ENCODE measurements at places on chromosomes 3 and 15.

DNA sequence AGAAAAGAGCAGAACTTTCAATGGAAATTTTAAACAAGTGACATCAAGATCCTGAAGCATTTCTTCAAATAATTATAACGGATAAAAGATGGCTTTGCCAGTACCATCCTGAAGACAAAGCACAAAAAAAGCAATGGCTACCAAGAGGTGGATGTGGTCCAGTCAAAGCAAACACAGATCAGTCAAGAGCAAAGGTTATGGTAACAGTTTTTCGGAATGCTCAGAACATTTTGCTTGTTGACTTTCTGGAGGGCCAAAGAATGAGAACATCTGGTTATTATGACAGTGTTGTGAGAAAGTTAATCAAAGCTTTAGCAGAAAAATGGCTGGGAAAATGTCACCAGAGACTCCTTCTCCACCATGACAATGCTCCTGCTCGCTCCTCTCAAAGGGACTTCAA is 31.5 kb downstream of the FEM1B start:
- H3K4me3 ChIP-seq: no peak overlapping the region
- H3K27ac ChIP-seq: no peak overlapping the region
- DNase-seq: no peak

DNA sequence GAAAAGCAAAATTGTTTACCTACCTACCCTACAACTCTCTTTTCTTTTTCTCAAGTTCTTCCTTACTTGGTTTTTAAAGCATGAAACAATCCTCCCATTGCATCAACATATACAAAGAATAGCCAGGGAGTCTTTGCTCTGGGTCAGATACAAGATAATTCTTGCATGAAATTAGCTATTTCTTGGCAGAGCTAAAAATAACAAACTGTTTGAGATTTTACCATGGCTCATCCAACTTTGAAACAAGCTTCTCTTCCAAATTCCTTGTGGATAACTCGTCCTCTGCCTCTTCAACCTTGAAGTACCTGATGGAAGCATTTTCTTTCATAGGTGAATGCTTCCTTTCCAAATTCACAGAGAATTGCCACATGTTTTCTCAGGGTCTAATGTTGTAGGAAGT is 9.2 kb upstream of the CBLB start:
- H3K4me3 ChIP-seq: no peak overlapping the region
- no peaks in the 10 kb centered on the region for H3K36me3 ChIP-seq
- no peak overlapping the region for H3K27ac ChIP-seq
- DNase-seq: no peak

- no peak for DNase-seq
- H3K4me1 ChIP-seq: no peaks in the 10 kb centered on the region
- no peaks in the 10 kb centered on the region for H3K36me3 ChIP-seq
- no peak overlapping the region for H3K27ac ChIP-seq
- H3K27me3 ChIP-seq: no peaks in the 10 kb centered on the region
Measured at GRCh38 chr3:184481984-184482671, 79.5 kb upstream of the EPHB3 start.

DNA sequence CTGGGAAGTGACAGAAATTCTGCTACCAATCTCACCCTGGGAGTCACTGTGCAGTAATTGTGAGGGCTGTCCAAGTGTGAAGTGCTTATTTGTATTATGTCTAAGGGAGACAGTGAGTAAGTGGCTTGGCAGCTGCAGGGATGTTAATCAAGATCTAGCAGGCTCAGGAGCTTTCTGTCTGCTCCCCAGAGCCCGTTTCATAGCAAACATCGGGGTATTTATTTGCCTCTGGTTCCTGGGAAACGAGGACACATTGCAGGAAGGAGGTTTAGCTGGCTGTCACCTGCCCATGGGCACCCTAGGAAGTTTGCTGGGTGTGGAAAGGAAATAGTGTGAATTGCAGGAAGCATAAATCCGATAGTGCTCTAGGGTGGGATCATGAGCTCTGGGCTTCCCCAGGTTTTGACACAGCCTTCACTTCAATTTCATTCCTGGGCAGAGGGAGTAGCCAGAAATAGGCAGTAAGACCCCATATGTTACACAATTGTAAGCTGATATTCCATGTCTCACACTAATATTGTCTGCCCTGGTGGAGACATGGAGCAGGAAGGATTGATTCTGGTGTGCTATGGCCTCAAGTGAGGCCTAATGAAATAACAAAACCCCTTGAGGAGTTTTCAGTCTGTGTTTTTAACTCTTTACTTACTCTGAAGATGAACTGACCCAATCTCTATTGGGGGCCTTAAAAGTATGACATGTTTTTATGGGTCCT is 74.1 kb upstream of the MITF start:
- no peaks in the 10 kb centered on the region for H3K36me3 ChIP-seq
- H3K27me3 ChIP-seq: no peaks in the 10 kb centered on the region
- no peak overlapping the region for H3K27ac ChIP-seq
- no peak overlapping the region for H3K4me3 ChIP-seq
- no peak for DNase-seq
- H3K4me1 ChIP-seq: no peaks in the 10 kb centered on the region

- H3K27ac ChIP-seq: no peak overlapping the region
- H3K36me3 ChIP-seq: no peaks in the 10 kb centered on the region
- DNase-seq: no peak
- H3K27me3 ChIP-seq: no peaks in the 10 kb centered on the region
Measured at GRCh38 chr3:46285931-46286619, 43.8 kb downstream of the CCR3 start.

DNA sequence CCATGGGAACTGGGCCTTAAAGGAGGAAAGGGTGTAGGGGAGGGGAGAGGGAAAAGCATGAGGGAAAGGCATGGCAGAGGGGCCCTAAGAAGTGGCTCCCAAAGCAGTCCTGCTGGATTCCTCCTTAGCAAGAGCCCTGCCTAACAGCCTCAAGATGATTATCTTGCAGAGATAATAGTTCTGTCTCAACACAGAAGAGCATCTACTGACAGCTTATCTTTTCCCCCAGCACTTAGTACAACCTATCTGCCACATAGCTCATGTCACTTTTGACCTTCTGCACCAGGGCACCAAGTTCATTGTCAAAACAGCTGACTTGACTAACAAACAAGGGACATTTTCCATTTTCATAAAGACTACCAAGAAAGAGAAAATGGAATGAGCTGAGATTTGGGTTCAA is 86.3 kb downstream of the ANP32A start:
- no peaks in the 10 kb centered on the region for H3K36me3 ChIP-seq
- no peaks in the 10 kb centered on the region for H3K4me1 ChIP-seq
- no peak overlapping the region for H3K4me3 ChIP-seq

- H3K27ac ChIP-seq: no peak overlapping the region
- H3K36me3 ChIP-seq: no peaks in the 10 kb centered on the region
- no peaks in the 10 kb centered on the region for H3K27me3 ChIP-seq
- peaks cover 1% of the 10 kb centered on the region for H3K4me1 ChIP-seq
- no peak for DNase-seq
Measured at GRCh38 chr3:159631226-159631625, 357.4 kb upstream of the IL12A start.

DNA sequence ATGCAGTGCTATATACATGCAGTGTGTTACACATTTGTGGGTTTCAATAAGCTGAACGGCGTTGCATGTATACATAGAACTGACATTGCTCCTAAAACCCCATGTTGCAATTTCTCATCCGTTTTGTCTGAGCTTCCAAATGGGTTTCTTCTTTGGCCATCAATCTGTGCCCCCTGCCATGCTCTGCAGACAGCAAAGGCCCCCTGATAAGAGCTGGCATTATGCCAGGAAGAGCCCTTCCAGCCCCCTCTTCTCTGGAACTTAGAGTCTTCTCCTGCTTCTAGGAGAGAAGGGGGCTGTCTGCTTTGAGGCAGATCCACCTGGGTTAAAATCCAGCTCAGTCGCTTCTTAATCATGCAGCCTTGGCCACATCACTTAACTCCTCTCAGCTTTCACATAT is 254.0 kb downstream of the SLCO3A1 start:
- H3K27ac ChIP-seq: no peak overlapping the region
- no peaks in the 10 kb centered on the region for H3K27me3 ChIP-seq
- H3K36me3 ChIP-seq: no peaks in the 10 kb centered on the region
- no peak overlapping the region for H3K4me3 ChIP-seq
- H3K4me1 ChIP-seq: no peaks in the 10 kb centered on the region
- DNase-seq: no peak

GRCh38 chr3:113006359-113007056 is 15.7 kb downstream of the GTPBP8 start:
- peaks cover 15% of the 10 kb centered on the region for H3K36me3 ChIP-seq
- H3K27me3 ChIP-seq: no peaks in the 10 kb centered on the region
- DNase-seq: no peak
- no peak overlapping the region for H3K4me3 ChIP-seq
- H3K4me1 ChIP-seq: no peaks in the 10 kb centered on the region
- H3K27ac ChIP-seq: no peak overlapping the region

- DNase-seq: no peak
- no peaks in the 10 kb centered on the region for H3K36me3 ChIP-seq
- H3K27me3 ChIP-seq: no peaks in the 10 kb centered on the region
- no peaks in the 10 kb centered on the region for H3K4me1 ChIP-seq
- H3K4me3 ChIP-seq: no peak overlapping the region
- H3K27ac ChIP-seq: no peak overlapping the region
Measured at GRCh38 chr3:130932979-130933378, 39.1 kb downstream of the ATP2C1 start.

DNA sequence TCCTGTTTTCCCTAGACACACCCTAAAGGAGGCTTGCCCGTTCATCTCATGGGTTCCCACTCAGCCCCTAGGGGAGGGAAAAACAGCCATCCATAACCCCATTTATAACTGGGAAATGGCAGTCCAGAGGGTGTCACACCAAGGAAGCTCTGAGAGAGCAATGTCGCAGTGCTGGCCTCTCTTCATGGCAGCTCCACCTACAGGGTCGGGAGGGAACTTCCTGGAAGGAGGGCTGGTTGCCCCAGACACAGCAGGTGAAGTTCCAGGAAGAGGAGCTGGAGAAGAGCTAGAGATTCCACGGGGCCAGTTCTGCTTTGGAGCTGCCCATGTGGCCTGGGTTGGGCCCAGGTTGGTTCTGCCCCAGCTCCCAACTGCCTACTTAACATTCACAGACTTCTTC is 22.3 kb upstream of the LINGO1 start:
- H3K4me3 ChIP-seq: no peak overlapping the region
- no peak for DNase-seq
- H3K27ac ChIP-seq: no peak overlapping the region

- H3K4me3 ChIP-seq: no peak overlapping the region
- no peaks in the 10 kb centered on the region for H3K36me3 ChIP-seq
- H3K27ac ChIP-seq: no peak overlapping the region
- DNase-seq: no peak
- H3K4me1 ChIP-seq: 0 out of 2 replicates have a peak, but pooled peaks cover 1% of the 10 kb centered on the region
Measured at GRCh38 chr15:67101911-67102598, 36.7 kb downstream of the SMAD3 start.

DNA sequence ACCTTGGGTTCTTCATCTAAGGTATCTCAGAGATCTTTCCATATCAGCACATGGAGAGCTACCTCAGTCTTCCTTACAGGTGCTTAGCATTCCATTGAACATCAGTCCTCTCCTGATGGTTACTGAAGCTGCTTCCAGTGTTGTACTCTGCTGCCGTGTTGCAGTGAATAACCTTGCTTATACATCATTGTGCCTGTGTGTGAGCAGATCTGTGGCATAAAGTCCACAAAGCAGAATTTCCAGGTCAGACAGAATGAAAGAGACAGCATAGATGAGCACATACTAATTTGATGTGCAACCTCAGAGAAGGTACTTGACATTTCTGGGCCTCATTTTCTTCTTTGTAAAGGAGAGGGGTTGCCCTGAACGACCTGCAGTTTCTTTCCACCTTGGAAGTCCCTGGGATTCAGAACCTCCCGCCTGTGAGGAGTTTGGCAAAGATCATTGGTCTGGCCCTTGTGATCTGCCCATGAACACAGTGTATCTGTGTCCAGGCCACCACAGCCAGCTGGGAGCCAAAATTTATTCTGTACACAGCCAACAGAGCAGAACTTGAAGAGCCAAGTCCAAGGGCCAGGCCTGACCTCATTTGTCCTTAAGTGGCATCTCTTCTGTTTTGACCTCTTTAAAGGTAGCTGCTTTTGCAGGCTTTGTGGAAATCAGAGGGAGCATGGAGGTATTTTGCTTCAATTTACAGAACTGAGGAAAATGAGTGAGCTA is 57.2 kb upstream of the SLC7A14 start:
- no peaks in the 10 kb centered on the region for H3K4me1 ChIP-seq

GRCh38 chr3:24154781-24155180 is 209.7 kb downstream of the NR1D2 start:
- H3K36me3 ChIP-seq: no peaks in the 10 kb centered on the region
- DNase-seq: no peak
- H3K27ac ChIP-seq: no peak overlapping the region
- H3K27me3 ChIP-seq: no peaks in the 10 kb centered on the region
- H3K4me1 ChIP-seq: no peaks in the 10 kb centered on the region

Measured in iPS DF 6.9 (cell line).